ENCODE measurements at places on chromosomes 5 and 9.

DNA sequence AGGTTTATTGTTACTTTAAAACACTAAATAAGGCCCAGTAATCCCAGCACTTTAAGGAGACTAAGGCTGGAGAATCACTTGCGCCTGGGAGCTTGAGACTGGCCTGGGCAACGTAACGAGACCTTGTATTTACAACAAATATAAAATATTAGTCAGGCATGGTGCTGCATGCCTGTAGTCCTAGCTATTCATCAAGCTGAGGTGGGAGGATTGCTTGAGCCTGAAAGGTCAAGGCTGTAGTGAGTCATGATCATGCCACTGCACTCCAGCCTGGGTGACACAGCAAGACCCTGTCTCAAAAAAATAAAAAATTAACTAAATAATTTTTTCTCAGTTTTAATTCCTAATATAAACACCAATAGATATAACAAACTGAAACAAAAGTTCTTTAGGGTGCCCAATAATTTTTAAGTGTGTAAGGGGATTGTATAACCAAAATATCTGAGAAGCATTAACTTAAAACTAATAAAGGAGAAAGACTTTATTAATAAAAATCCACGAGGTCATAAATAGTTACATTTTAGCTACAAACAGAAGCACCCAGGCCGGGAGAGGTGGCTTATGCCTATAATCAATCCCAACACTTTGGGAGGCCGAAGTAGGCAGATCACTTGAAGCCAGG lies 32.7 kb downstream of the FAM13B start:
- DNase-seq = no peak

DNA sequence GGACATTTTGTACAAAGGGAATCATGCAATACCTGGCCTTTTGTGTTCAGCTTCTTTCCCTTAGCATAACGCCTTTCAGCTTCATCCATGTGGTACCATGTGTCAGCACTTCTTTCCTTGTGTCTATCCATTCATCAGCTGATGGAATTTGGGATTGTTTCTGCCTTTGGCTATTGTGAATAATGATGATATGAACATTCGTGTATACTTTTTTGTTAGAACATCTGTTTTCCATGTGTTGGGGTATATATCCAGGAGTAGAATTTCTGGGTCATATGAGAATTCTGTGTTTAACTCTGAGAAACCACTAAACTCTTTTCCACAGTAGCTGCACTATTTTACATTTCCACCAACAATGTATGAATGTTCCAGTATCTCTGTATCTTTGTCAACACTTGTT lies 14.8 kb upstream of the PRRC2B start:
- DNase-seq = no peak

DNA sequence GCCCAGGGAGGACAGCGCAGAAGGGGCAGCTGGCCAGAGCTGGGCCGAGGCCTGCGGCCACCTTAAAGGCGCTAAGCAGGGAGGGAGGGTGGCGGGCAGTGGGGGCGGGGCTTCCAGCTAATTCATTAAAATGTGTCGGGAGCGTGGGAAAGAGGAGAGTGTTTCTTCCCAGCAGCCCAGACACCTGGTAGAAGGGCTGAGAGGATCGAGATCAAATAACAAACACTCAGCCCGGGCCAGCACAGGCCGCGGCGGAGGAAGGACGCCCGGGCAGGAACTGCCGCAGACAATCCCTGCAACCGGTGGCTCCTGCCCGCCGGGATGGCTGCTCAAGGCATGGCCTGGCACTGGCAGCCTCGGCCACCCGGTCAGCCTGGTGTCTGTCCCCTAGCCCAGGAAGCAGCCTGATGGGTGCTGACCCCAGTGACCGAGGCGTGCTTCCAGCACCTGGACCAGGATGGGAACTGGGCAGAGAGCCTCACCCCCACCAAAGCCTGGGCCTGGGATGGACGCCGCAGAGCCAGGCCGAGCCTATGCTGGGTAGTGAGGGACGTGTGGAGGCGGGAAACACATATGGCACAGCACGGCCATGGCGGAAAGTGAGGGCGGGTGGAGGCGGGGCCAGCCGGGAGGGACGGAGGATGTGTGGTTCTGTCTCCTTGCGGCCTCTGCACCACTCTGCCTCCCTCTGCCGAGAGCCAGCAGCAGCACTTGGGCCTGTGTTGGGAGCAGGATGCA lies 3.2 kb upstream of the NRARP start:
- peak; percentile 19 for DNase-seq

GRCh38 chr9:13282998-13283397 lies 3.5 kb upstream of the MPDZ start:
- no peak for DNase-seq

- no peak for DNase-seq
Observed at GRCh38 chr9:96524764-96525163, 74.8 kb downstream of the HABP4 start.

DNA sequence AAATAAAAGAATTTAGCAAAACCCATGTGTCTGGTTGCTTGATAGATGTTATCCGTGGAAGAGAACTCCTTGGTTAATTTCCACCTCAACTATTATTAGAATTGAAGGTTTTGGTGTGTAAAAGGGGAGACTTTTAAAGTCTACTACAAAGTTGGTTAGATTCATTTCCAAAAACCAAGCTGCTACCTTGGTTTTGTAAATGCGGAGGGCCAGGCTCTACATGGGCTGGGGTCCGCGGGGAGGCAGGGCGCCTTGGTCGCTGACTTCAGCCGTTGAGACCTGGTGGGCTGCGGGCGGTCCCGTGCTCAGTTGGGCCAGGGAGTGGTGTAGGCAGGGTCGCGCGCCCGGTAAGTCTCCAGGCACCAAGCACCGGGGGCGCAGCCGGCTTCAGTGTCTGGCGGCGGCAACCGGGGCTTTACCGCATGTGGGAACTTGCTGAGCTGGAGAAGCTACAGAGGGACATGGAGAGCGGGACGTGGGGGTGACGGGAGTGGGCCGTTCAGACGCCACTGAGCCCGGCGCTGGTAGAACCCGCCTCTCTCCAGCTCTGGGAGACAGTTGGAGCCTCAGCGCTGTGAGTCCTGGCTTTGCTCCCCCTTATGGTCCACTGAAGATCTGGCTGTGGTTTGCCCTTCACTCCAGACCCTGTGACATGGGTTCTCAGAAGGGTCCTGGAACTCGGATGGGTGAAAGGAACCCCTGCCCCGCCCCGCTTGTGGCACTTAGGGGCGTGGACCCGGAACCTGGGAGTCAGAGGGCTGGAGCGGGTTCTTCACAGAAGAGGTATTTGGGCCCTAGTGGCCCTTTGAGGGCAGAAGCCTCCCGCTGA lies 11.8 kb downstream of the NR2F1 start:
- DNase-seq = no peak

DNA sequence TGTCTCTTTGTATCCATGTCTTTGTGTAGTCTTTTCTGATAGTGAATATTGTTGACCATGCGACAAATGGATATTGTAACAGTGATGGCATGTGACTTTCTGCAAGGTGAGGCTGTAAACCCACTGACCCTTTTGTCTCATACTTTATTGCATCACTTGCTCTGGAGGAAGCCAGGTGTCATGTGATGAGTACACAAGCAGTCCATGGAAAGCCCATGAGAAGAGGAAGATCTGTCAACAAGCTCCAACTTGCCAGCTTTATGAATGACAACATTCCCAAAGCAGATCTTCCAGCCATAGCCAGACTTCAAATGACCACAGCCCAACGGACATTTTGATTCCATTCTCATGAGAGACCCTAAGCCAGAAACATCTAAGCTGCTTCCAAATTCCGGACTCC lies 450.1 kb upstream of the ACTBL2 start:
- DNase-seq = no peak

DNA sequence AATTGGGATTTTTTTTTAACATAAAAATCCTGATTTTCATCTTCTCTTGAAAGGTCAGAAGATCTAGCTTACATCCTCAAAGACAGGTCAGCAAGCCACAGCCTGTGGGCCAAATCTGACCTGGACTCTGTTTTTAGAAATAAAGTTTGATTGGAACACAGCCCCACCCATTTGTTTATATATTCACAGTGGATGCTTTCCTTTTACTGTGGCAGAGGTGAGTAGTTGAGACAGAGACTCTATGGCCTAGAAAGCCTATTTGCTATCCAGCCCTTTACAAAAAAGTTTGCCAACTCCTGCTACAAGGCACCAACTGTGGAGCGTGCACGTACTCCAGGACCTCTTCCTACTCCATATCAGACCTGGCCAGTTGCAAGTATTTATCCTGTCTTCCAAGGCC lies 13.4 kb upstream of the CCNJL start:
- DNase-seq = no peak

GRCh38 chr5:141790630-141791029 lies 87.6 kb downstream of the PCDH1 start:
- no peak for DNase-seq

DNA sequence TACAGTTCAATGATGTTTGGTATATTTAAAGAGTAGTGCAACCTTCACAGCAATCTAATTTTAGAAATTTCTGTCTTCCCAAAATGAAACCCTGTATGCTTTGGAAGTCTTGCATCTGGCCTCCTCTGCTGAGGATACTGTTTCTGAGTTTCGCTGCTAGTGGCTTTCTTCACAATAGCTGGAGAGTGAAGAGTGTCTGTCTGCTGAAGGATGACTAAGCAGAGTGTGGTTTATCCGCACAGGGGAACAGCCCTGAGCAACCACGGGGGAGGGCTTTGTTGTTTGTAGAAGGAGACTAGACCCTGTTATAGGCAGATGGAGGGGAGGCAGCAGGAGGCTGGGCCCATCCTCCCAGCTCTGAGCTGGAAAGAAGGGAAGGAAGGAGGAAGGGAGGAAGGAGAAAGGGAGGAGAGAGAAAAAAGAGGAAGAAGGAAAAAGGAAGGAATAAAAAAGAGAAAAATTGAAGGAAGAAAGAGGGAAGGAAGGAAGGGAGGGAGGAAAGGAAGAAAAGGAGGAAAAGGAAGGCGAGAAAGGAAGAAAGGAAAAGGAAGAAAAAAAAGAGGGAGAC lies 10.5 kb upstream of the IRX2 start:
- DNase-seq = no peak

- DNase-seq = no peak
Observed at GRCh38 chr5:82106756-82107155, 134.9 kb downstream of the ATG10 start.

GRCh38 chr5:60598424-60598823 lies 101.5 kb downstream of the DEPDC1B start:
- no peak for DNase-seq

- DNase-seq = no peak
Observed at GRCh38 chr5:157658893-157659292, 6.7 kb upstream of the SOX30 start.

DNA sequence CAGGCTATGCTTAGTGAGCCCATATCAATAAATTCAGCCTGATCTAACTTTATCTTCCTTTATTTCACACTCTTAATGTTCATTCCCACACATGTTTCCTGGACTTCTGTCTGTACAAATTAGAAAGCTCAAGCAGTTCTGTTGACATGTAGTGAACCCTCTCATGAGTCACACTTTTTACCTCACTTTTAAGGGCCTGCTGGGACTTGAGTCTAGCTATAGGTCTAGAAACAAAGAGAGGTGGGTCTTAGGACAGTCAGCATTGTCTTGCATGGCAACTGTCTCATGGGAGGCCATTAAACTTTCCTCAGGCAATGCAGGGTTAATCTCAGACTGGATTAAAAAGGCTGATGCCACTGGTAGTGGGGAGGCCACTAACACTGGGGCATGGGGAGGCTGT lies 8.6 kb upstream of the CCNH start:
- no peak for DNase-seq

GRCh38 chr5:154222414-154222813 lies 31.9 kb downstream of the GALNT10 start:
- no peak for DNase-seq

- DNase-seq = no peak
Observed at GRCh38 chr5:94691291-94691690, 72.8 kb downstream of the SLF1 start.

DNA sequence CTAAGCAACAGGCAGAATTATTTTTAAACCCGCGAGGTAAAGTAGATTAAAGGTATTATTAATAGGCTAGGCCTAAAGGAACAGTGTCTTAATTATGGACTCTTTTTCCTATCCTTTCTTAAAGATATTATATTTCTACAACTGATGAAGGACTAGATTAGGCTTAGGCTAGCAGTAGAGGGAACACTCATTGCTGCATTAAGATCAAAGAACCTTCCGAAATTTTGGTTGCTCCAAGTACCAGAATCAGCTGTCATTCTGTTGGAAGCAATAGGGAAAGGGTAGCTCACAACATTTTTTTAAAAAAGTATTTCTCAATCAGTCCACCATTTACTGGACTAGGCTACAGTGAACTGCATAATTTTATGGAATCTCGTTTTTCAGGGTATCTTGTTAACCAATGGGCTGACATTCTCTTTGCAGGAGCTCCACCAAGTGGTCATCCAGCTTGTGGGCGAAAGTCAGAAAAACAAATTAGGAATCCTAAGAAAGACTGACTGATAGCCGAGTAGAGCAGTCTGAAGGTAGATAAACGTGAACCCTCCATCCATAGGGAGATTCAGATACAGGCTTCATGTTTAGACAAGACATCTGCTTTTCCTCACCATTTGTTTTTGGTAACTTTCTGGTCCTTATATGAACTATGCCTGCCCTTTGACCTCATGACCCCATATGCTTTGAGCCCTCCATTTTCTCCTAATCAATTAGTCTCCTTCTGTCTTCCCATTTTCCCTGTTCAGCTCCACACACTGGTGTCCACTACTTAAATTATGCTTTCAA lies 103.6 kb upstream of the CHD1 start:
- DNase-seq = no peak

DNA sequence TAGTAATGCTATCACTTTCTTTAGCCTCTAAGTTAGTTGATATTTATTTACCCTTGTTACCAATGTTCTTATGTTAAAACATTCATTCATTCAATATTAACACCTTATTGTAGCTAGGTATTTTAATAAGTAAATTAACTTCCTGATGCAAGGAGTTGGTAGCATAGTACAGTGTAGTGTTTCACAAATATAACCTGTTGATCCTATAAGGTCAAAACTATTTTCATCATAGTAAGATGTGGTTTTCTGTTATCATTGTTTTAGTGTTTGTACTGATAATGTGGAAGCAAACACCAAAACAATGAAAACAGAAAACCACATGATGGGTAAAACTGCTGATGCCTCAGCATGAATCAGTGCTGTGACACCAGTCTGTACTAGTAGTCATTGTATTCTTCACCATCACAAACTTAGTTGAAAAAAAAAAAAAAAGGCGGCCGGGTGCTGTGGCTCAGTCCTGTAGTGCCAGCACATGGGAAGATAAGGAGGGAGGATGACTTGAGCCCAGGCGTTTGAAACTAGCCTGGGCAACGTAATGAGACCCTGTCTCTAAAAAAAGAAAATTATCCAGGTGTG lies 36.5 kb downstream of the ZCCHC7 start:
- no peak for DNase-seq

DNA sequence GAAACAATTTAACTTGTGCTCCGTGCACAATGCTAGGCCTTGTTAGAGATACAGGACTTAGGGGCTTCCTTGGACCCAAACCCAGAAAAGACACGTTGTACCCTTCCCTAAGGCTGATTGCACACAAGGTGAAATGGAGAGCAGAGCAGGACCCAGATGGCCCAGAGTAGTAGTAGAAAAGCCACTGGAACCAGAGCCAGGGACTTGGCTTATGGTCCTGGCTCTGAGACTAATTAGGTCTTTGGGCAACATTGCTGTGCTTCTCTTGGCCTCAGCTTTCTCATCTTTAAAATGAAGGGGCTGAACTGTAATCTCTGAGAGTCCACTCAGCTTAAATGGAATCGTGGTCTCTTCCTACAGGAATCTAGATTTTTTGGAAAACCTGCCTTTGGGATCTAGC lies 42.3 kb downstream of the EBF1 start:
- DNase-seq = no peak
